Left ventricle myocardium inferior (tissue), 1 donor: ENCODE measurements at places on chromosomes 12 and 14. TPM values are rescaled to one million over a fixed set of nuclear protein-coding genes. Genes with fewer than 3 reads are reported as not detected.

The ABHD12B gene
- not detected for total RNA-seq

GRCh38 chr14:75896341-75896740 lies 85.5 kb downstream of the TGFB3 start:
- no peak for DNase-seq

- no peak for DNase-seq
These were observed 93.6 kb downstream of the KCNK10 start for GRCh38 chr14:88229428-88229827.

The HOTAIR gene
- total RNA-seq: not detected

- no peak for DNase-seq
These were observed 803.5 kb downstream of the FLRT2 start for GRCh38 chr14:86333493-86333892.

DNA sequence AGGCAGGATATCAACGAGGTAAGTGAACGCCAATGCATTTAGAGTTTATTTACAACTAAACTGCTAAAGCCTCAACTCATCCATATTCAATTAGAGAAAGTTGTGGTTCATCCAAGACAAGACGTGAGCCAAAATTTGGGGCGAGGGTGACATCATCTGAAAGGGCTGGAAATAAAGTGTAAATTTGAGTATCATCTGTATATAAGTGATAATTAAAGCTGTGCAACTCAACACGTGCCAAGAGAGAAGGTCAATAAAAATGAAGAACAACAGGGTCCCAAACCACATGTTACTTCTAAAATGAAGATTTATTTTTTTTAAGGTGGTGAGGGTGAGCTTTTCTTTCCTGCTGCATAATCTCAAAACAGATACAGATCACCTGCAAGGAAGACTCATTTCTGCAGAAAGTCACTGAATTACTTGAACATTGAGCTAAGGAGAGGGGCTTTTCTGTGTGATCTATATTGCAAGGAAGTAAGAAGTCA lies 203.6 kb downstream of the EFCAB11 start:
- no peak for DNase-seq

DNA sequence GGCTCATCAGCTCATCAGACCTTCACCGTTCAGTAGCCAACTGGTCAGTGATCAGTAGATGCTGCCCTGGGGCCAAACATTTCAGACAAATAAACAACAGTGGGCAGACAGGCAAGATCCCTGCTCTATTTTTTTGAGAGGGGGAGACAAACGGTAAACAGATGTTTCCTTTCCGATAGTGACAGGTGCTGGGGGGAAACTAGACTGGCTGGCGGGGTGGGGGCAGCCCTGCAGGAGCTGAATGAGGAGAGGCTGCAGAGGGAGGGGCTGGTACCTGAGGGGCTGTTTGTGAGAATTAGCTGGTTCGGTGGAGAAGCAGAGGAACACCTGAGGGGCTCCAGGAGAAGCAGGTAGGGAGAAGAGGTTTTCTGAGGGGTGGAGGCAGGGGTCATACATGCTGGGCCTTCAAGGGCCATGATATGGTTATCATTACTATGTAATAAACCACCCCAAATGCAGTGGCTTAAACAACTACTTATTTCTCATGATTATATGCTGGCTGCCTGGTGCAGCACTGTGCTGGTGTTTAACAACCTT lies 8.2 kb upstream of the GOLGA3 start:
- no peak for DNase-seq

- DNase-seq: no peak
These were observed 1.5 kb downstream of the FKBP4 start for GRCh38 chr12:2796187-2796666.

DNA sequence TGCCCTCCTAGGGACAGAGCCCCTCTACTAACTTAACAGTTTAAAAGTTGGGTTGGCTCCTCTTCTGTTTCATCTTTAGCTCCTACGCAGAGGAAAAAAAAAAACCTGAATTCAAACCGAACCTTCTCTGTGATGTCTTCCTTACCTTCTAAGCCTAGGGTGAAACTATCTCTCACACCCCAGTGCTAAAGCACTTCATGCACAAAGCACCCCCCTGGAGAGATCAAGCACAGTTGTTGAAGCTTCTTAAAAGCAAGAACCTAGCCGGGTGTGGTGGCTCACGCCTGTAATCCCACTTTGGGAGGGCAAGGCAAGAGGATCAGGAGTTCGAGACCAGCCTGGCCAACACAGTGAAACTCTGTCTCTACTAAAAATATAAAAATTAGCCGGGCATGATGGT lies 37.6 kb downstream of the CORO1C start:
- DNase-seq: no peak

The RNASE7 gene
- not detected for total RNA-seq

GRCh38 chr12:55642669-55643068 lies 6.0 kb downstream of the OR10P1 start:
- no peak for DNase-seq

- no peak for DNase-seq
These were observed 5.0 kb downstream of the KCNA1 start for GRCh38 chr12:4914720-4915119.

The NANOG gene
- not detected for total RNA-seq

The KRT7 gene
- not detected for total RNA-seq

GRCh38 chr12:103498990-103499389 lies 3.2 kb upstream of the C12orf42 start:
- DNase-seq: no peak

DNA sequence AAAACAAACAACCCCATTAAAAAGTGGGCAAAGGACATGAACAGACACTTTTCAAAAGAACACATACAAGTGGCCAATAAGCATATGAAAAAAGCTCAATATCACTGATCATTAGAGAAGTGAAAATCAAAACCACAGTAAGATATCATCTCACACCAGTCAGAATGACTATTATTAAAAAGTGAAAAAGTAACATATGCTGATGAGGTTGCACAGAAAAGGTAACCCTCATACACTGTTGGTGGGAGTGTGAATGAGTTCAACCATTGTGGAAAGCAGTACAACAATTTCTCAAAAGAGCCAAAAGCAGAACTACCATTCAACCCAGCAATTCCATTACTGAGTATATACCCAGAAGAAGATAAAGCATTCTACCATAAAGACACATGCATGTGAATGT lies 18.2 kb downstream of the PDE6H start:
- no peak for DNase-seq

The KRT6C gene
- not detected for total RNA-seq

DNA sequence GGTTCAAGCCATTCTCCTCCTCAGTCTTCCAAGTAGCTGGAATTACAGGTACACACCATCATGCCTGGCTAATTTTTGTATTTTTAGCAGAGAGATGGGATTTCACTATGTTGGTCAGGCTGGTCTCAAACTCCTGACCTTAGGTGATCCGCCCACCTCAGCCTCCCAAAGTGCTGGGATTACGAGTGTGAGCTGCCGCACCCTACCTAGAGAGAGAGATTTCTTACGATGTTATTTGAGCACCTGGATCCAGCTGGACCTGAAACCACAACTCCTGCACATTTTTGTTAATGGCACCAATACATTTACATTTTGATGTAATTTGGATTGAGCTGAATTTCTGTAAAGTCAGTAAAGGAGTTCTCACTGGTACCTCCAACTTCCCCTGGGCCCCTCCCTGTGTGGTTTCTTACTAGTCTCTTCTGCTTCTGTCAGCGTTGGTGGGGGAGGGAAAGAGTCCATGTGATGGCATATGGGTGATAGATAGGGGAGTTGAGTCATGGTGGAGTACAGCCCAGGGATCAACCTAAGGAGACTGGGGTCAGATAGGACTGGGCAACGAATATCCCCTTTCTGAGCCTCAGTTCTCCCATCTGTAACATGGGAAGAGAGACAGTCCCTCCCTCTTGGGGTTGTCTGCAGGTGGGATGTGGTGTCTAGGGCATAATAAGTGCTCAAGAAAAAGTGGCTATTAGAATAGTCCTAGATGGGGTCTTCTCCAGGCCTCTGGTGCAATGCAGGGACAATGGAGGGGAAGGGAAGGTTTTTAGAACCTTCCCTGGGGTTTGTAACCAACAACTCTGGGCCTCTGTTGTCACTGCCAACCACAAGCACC lies 83.3 kb upstream of the MED13L start:
- no peak for DNase-seq

DNA sequence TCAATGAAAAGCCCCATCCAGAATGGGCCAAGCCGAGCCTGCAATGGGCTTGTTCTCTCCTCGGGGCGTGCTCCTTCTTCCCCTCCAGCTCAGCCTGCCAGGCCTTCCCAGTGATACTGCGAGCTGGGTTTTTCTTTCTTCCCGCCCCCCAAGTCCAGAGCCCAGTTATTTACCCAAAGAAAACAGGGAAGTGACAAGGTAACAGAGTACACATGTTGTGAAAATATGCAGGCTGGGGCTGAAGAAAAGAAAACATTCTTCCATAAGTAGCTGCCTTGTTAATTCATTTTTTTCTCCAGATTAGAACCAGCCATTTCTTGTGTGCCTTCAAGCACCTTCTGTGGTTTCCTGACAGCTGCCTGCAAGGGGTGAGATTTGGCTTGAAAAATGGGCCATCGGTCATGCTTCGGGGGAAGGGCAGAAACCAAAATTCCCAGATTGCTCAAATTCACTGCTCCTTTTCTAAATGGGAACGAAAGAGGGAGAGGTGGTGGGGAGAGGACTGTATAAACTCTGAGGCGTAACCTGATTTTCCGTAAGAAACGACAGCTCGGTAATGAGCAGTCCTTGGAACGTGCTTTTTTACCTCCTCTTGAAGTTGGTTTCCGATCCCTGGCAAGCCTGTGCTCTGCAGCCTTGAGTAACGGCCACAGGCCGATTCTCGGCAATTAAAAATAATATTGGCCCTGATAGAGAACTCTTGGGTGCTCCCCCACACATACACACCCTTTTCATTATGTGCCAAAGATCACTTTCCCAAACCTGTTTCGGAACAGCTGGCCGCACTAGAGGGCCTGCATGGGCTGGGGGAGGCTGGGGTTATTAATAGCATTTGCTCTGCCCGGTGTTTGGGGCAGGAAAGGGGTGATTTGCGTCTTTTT lies 229.4 kb downstream of the ZFP36L1 start:
- DNase-seq: no peak

GRCh38 chr12:110636516-110636915 lies 22.6 kb downstream of the TCTN1 start:
- DNase-seq: no peak

DNA sequence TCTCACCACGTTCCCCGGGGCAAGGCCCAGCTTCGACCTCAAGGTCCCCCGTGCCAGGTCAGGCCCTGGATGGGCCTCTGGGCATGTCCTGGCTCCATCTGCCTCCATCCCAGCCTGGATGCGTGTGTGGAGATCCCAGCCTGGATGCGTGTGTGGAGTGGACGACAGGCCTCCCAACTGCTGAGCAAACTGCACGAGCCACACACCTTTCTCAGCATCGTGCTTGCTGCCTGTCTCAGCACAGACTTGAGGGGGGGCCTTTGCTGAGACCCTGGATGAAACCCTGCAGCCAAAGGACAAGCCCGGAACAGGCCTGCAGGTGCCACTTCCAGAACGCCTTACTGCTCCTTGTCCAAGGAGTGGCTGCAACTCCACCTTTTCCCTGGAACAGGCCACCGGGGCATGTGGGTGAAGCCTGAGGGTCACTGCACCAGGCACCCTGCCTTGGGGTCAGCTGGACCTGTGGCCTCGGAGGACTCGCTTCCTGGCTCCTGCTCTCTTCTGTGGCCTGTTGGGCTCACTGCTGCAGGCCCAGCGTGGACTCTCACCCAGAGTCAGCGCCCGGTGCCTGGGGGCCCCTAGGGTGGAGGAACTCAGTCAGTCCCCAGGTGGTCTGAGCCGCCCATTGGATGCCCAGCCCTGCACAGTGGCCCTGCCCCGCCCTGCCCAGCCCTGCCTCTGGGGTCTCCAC lies 176.0 kb downstream of the KIF26A start:
- DNase-seq: no peak

The CCDC196 gene
- not detected for total RNA-seq

GRCh38 chr14:74401504-74402241 lies 24.3 kb downstream of the SYNDIG1L start:
- peak; percentile 29 for DNase-seq

DNA sequence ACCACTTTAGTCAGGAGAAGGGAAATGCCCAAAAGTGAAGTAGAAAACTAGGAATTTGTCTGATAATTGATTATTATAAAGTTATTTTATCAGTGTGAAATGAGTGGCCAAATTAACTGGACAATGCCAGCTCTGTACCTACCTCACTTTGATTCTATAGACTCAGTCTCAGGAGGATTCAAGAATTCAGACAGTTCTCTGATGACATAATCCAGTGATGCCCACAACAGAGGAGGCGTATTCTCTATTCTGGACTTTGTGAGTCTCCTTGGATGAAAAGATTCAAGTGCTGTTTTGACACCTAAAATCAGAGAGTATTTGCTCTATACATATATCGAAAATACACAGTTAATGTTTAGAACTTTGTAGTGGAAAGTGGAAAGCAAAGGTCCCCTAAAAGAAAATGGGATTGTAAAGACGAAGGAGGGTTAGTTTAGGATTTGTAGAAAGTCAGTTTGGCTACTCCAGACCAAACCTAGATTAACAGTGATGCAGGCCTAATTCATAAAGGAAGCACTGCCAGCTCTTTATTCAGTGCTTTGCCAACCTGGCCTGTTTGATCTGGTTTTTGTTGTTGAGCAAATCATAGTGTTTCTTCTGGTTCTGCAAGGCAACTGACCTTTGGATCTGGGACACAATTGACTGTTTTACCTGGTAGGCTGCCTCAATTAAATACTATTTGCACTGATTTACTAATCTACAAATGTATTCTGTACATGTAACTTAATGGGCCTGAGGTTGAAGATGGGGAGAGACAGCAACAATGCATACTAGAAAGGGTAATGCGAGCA lies 67.4 kb downstream of the DAD1 start:
- DNase-seq: no peak

GRCh38 chr12:13220838-13221237 lies 24.3 kb downstream of the EMP1 start:
- DNase-seq: no peak

The VWF gene
- 250 TPM for total RNA-seq

DNA sequence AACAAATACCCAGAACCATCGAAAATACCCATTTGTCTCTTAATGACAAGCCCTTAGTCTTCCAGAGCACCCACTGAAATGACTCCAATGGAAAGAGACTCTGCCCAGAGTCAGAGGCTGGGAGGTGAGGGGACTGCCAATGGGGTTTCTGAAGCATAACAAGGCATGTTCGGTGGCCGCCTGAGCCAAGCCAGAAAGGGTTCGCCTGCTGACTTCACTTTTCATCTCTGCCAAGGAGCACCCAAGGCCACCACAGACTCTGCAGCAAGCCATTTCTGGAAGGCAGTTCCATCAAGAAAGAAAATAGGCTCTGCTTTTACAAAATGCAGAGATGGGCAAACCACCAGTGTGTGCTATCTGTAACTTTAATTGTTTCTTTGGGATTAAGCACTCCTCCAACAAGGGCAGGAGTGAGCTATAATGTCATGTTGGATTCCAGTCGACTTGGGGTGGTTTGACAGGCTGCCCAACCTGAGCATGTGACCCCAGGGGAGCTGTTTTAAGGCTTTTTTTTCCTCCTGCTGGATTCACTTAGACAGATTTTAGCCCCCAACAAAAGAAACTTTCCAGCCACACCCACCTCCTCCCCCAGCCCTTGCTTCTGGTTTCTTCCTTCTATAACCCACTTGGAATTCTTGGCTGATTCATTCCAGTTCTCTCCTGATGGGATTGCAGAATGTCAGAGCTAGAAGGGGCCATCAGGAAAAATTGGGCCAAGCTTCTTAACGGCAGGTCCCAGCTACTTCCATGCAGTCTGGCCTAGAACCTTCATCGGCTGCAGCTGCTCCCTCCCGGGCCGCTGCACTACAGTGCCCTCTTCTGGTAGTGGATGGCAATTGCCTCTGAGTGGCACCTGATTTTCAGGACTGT lies 24.1 kb downstream of the CKAP4 start:
- DNase-seq: peak; percentile 63

The POU6F1 gene
- 9.9 TPM for total RNA-seq
